Bronchial epithelial cell (primary cell): ENCODE measurements at places on chromosomes 2 and 18. TPM values are rescaled to one million over a fixed set of nuclear protein-coding genes. Genes with fewer than 3 reads are reported as not detected.

DNA sequence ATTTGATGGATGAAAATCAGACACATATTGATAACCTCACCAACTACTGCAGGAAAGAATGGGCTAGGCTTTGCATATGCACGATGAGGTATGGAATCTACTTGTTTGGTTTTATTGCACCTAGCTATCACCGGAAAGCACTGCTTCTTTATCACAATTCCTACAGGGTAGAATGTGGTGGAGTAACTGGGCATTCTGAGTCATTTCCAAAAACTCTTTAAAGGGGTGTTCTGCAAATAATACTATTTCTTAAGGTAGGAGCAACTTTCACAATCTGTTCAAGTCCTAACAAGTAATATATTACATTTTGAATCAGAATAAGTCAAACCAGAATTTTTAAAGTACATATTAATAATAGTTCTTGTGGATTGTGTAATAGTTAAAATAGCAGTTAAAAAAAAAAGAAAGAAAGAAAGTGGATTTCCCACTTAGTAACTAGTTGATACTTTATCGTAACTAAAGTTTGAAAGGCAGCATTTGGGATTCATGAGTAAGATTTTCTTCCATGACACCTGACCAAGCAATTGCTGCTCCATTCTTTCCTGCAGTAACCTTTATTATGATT, 40.5 kb downstream of the INO80C start:
- peak; percentile 98 for DNase-seq

GRCh38 chr2:149894760-149895159, 307.2 kb upstream of the MMADHC start:
- peak; percentile 44 for DNase-seq

The CFAP221 gene
- total RNA-seq, result 0.26 TPM in 1 of 2 replicates, not detected in the other

DNA sequence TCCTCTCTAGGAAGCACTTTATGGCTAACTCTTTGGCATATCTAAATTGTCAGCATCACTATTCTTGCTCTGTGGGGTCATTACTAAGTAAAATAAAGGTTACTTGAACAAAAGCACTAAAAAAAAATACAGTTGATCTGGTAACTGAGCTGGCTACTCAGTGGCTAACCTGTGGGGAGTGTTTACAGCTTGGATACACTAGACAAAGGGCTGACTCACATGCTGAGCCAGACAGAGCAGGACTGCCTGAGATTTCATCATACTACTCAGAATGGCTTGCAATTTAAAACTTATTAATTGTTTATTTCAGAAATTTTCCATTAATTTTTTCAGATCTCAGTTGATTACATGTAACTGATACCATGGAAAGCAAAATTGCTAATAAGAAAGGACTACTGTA, 1690.4 kb upstream of the SLC39A10 start:
- DNase-seq, result peak; percentile 78

GRCh38 chr2:19119326-19120001, 239.0 kb downstream of the OSR1 start:
- no peak for DNase-seq

The UGT1A4 gene
- total RNA-seq, result 0.26 and 2.9 TPM in 2 replicates

- DNase-seq, result no peak
Measured at GRCh38 chr2:46643493-46643892, 164.1 kb downstream of the TMEM247 start.

GRCh38 chr2:47303341-47304148, 99.4 kb upstream of the MSH2 start:
- peak; percentile 41 for DNase-seq

- DNase-seq, result no peak
Measured at GRCh38 chr2:105796131-105796638, 51.5 kb downstream of the NCK2 start.

DNA sequence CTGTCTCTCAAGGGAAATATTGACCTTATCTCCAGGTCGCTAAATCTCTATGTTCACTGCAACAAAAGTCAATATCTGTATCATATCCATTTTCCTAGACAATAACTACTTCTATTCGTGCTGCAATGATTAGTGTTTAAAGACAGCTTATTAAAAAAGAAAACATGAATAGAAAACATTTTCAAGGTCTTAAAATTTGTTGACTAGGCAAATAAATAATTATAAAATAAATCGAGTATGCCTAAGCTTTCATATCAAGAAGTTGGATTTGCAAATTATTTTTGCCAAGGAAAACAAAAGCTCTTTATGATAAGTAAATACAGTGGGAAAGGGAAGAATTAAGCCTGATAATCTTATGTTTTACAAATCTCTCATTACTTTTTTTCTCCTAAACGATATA, 428.5 kb downstream of the NUP35 start:
- DNase-seq, result no peak

DNA sequence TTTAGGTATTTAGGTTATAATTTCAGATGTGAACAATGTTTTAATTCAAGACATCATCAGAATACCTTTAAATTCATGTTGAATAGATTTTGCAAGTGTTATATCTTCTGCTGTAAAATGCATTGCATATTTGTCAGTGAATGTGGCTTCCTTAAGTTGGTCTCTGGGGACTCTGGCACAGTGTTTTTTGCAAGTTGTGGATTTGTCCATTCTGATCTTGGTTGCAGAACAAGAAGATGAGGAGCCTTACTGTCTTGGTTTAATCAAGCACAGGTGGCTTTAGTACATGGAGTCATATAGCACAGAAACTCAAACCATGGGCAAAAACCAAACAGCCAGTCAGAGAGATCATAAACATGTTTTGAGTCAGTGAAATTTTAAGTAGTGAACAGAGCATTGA, 135.7 kb downstream of the ARHGAP28 start:
- no peak for DNase-seq

DNA sequence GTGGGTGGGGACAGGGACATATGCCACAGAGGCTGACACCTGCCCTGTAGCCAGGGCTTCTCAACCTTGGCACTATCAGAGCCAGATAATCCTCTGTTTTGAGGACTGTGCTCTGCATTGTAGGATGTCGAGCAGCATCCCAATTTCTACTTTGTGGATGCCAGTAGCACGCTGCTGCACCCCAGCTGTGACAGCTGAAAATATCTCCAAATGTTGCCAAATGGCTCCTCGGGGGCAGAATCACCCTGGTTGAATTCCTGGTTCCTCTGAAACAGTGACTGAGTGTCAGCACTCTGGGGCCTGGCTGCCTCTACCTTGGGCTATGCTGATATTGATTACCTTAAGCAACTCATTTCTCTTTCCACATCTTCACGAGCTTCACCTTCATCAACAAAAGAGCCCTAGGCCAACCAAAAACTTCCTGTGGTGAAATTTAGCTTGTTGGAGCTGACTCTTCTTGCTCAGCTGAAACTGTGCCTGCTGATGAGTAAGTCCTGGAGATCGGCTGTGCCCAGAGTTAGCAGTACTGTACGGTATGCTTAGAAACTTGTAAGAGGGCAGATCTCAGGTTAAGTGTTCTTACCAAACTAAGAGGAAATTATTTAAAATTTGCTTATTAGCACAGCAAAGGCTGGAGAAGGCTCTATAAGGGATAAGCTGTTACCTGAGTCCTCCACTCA, 138.1 kb downstream of the SEPTIN10 start:
- DNase-seq, result peak; percentile 86

The VRK2 gene
- total RNA-seq, result 67.7 and 115 TPM in 2 replicates

The CRYGD gene
- not detected in 2 replicates for total RNA-seq

- DNase-seq, result no peak
Measured at GRCh38 chr18:11989966-11990380, 8.7 kb downstream of the IMPA2 start.

GRCh38 chr18:9109523-9109922, 7.0 kb downstream of the NDUFV2 start:
- DNase-seq, result no peak

- DNase-seq, result peak; percentile 13
Measured at GRCh38 chr18:58125183-58125582, 81.2 kb downstream of the NEDD4L start.

GRCh38 chr2:217338306-217338916, 478.5 kb upstream of the TNP1 start:
- DNase-seq, result peak; percentile 44

DNA sequence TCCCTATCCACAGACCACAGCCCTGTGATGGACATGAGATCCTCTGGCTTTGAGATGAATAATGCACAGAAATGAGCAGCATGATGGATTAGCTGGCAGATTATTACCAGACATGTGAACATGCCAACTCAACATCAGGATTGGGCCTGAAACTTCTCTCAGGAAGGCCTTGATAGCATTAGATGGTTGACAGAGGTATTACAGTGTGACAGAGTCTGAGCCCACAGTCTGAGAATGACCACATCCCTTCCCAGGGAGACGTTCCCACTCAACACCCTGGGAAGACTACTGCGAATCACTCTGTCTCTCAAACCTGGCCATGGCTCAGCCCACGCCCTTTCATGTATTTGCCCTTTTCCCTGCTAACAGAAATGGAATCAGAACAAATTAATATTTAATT, 66.9 kb downstream of the BCL11A start:
- no peak for DNase-seq

DNA sequence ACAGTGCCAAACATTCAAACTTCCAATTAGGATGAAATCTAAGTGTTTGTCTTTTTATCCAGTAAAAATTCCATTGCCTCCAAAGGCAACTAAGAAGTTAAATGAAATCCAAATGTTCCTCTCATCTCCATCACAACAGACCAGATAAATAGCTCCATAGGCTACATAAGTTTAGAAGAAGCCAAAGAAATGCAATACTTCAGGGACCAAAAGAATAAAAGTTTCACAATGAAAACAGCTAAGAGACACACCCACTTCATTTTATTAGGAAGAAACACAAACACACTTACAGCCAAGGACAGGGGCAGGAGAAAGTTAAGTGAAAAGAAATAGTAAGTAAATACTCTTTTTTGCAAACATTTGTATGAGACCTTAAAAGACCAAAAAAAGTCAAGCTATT, 88.5 kb upstream of the CCDC150 start:
- no peak for DNase-seq

DNA sequence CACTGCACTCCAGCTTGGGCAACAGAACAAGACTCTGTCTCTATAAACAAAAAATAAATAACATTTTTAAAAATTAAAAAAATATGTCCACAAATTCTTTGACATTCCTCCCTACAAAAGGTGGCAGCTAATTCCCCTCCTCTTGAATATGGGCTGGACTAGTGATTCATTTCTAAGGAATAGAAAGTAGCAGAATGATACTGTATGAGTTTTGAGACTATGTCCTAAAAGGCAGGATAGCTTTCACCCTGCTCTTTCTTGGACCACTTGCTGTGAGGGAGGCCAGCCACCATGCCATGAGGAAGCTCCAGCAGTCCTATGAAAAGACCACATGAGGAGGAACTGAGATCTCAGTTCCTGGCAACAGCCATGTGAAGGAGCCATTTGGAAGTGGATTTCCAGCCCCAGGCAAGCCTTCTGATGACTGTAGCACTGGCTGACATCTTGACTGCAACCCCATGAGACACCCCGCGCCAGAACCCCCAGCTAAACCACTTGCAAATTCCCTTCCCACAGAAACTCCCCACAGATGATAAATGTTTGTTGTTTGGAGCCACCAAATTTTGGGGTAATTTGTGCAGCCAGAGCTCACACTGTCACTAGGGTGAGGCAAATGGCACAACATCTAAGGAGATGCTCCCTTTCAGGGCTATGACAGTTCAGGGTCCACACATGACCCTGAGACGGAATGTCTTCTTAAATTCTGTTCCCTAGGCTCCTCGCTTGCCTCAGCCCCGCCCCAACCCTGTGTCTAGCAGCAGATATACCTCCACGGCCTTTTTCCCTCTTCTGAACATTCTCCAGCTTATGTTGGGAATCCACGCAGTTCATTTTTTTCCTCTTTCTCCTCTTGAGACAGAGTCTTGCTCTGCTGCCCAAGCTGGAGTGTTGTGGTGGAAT, 17.1 kb upstream of the ATOH8 start:
- DNase-seq, result no peak

GRCh38 chr18:3771121-3771971, 321.4 kb downstream of the TGIF1 start:
- DNase-seq, result peak; percentile 89

DNA sequence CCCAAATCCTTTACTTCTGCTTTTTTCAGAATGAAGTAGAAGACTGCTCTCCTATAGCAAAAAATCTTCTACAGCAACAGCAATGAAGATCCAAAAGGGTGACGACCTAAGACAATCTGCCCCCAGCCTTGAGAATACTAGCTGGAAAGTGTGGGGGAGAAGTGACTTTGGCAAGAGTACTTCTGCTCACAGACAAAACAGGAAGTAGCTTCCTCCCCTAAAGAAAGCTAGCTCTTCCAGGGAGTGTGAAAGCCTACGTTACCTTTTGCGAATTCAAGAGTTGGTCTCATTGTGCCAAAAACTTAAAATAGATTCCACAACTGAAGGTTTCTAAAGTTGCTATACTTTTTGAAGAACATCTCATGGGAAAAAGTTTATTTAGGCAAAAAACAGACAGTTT, 1069.2 kb upstream of the CHAC2 start:
- no peak for DNase-seq

DNA sequence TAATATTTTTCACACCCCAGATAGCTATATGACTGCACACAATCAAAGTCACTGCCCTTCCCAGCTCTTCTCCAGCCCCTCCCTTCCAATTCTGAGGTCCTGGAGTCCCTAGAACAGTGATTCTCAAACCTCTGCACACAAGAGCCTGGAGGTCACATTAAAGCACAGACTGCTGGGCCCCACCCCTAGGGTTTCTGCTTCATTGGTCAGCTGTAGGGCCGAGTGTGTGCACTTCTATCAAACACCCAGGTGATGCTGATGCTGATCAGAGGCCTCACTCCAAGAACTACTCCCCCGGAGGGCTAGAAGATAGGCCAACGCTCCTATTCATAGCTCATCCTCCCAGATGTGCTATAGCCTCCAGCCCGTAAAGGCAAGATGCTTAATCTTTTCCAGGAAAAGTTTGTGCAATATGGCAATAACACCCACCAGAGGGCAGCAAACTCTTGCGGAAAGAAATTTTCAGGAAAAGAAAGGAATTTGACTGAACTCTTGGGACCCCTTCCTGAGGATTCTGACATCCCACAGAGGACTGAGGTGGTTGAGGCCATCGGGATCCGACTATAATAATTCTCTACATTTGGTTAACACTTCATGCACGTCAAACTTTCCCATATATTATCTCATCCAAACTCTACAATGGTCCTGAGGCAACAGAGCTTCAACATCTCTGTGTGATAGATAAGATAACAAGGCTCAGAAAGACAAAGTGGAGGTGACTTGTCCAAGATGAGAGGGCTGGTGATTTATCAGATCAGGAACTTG, 194.2 kb upstream of the PKDCC start:
- peak; percentile 48 for DNase-seq

DNA sequence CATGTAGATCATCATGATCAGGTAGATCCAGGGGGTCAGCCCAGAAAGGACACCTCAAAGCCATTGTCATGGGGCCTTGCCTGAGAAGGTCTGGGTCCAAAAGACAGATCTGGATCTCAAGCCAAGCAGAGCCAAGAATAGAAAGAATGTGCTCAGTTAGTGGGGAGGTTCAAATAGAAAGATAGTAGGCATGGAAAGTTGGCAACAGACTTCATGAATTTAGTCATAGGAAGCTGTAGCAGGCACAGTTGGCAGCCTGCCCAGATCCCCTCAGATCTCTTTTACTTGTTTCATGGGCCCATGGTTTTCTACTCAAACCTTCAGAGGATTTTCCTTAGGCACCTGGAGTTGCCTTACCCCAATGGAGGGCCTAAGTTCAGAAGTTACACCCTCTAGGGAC, 767.0 kb downstream of the SLC4A3 start:
- DNase-seq, result peak; percentile 57

The USP37 gene
- 9.2 and 10.4 TPM in 2 replicates for total RNA-seq

- no peak for DNase-seq
Measured at GRCh38 chr2:203122317-203122986, 107.8 kb downstream of the NBEAL1 start.

The ZBTB7C gene
- total RNA-seq, result under 0.01 and 1.2 TPM in 2 replicates
